ENCODE measurements at places on chromosomes 1 and 21.

- DNase-seq: no peak
Measured at GRCh38 chr1:26099780-26100179, 11.8 kb upstream of the PDIK1L start.

- DNase-seq: no peak
Measured at GRCh38 chr1:234686035-234686434, 76.1 kb upstream of the IRF2BP2 start.

DNA sequence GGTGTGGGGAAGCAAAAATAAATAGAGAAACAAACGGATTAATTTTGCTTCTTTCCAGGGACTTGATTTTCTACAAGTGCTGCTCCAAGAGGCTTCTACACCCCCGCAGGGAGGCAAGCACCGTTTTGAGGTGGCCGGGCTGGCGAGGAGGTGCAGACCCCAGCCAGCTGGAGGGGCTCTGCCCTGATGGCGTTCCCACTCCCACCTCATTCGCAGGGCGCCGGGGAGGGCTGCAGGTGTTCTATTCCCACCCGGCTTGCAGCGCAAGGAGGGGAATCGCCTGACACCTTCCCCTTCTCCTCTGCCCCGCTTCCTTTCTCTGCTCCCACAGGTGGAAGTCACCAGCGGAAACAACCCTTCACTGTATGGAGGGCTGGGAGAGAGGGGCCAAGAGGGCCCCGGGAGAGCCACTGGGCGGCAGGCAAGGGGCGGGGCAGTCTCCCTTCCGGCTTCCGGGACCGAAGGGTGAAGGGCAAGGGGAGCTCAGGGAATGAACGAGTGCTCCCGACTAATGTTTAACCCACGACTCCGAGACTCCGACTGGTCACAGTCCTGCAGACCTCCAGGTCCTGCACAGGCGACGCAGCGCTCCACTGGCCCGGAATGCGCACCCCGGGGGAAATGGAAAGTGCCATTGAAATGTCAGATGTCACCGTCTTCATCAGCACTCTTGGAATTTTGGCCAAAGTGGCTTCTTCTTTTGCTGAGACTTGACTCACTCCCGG lies 29.1 kb downstream of the TEX35 start:
- peak; percentile 45 for DNase-seq

- DNase-seq: no peak
Measured at GRCh38 chr1:26831546-26832248, 5.2 kb downstream of the ZDHHC18 start.

DNA sequence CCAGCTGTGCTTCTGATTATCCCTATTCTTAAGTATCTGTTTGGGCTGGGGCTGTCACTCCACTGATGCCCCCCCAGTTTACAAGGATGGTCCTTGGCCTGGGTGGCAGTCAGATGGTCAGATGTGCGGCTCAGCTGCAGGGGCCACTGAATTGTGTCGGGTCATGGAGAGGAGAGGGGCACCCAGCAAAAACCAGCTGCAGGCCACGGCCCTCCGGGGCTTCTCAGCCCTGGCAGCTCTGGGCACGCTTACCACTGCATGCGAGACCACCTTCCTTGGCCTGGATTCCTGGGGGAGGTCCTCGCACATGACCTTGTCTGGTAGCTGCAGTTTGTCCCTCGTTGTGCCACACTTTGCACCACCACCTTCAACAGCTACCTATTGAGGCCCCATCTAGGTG lies 164.9 kb upstream of the TMEM51 start:
- DNase-seq: no peak

DNA sequence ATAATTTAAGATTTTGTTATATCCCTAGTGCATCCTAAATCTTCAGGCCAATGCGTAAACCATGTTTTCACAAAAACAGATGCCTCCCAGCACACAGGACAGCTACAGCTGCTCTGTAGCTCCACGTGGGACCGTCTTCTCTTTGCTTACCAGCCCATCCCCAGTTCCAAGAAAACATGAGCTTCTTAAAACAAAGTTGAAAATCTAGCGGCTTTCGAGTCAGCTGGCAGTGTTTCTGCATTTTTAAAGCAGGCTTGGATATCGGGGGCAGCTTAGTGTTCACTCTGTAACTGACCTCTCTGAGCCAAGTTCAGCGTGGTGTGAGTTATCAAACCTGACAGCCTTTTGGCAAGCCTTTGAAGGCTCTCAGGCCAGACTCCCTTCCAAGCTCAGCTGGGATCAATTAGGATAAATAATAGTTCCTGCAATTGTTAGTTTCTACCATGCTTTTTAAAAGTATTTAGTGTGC lies 881.5 kb downstream of the LTN1 start:
- DNase-seq: no peak

DNA sequence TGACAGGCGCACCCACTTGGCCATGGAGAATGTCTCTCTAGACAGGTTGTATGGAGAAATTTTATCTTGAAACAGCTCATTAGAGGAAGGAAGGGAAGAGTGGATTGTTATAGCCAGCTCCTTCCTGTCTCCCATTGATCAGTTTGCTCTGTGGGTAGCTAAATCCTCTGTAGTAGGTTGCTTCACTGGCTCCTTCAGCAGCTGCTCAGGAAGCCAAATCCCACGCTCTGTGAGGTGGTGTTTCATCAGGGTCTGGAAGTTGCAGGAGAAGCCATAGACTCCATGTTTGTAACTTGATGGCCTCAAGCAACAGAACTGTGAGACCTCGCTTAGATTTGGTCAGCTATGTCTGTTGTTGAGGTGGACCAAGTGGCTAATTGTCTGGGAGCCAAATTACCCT lies 6.8 kb upstream of the NFYC start:
- no peak for DNase-seq

GRCh38 chr1:40625476-40626382 lies 39.8 kb downstream of the RIMS3 start:
- no peak for DNase-seq

DNA sequence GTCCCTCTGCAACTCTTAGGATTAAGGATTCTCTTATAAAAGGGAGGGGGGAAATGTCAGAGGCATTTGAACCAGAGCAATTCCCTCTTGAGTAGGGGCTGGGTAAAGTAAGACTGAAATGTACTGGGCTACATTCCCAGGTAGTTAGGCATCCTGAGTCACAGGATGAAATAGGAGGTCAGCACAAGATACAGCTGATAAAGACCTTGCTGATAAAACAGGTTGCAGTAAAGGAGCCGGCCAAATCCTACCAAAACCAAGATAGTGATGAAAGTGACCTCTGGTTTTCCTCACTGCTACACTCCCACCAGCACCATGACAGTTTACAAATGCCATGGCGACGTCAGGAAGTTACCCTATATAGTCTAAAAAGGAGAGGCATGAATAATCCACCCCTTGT lies 14.3 kb upstream of the COX20 start:
- no peak for DNase-seq

DNA sequence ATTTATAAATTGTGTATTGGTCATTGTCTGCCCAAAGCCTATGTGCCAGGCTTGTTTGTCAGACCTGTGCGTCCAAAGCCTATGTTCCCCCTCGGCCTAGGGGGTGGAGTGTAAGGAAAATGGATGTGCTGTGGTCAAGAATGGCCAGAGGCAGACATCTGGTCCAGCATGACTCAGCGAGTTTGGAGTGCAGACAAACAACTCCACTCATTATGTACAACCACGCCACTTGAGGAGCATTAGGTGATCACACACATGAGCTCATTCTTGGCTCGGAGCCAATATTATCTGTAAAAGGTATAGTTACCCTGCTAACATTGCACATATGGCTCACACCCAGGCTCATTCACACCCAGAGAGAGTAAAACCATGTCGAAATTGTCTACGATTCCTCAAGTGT lies 1047.6 kb upstream of the ADGRL4 start:
- no peak for DNase-seq

DNA sequence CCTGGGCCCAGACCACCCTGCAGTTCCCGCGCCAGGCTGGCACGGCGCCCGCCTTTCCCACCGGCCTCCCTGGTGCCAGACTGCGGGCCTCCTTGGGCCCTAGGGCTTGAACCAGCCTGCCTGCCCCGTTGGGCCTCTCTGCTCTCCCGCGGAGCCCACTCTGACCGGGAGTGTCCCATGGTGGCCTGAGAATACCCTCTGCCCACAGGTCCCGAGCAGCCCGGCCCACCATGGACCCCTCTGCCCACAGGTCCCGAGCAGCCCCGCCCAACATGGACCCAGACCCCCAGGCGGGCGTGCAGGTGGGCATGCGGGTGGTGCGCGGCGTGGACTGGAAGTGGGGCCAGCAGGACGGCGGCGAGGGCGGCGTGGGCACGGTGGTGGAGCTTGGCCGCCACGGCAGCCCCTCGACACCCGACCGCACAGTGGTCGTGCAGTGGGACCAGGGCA lies 7.9 kb downstream of the MIB2 start:
- DNase-seq: no peak

DNA sequence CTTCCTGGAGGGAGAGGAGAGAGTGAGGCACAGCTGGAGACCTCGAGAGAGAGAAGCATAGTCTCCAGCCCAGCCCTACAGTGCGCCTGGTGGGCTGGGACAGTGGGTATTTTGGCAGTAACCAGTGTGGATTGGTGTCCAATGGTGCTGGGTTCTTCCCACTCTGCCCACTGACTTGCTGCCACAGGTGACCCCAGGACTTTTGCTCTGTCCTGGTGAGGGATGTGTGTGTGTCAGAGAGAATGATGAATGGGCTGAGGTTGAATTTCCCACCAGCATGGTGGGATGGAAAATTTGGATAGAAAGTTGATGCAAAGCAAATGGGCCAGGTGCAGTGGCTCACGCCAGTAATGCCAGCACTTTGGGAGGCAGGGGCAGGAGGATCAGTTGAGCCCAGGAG lies 26.3 kb downstream of the SERINC2 start:
- DNase-seq: no peak

- no peak for DNase-seq
Measured at GRCh38 chr1:172708452-172708851, 49.5 kb downstream of the FASLG start.

- DNase-seq: no peak
Measured at GRCh38 chr1:180173952-180174351, 19.3 kb downstream of the QSOX1 start.

GRCh38 chr1:247204177-247204647 lies 32.4 kb upstream of the ZNF124 start:
- DNase-seq: peak; percentile 28

- DNase-seq: no peak
Measured at GRCh38 chr1:87179851-87180519, 148.7 kb upstream of the LMO4 start.

- DNase-seq: no peak
Measured at GRCh38 chr21:34962586-34963222, 86.4 kb downstream of the RUNX1 start.

DNA sequence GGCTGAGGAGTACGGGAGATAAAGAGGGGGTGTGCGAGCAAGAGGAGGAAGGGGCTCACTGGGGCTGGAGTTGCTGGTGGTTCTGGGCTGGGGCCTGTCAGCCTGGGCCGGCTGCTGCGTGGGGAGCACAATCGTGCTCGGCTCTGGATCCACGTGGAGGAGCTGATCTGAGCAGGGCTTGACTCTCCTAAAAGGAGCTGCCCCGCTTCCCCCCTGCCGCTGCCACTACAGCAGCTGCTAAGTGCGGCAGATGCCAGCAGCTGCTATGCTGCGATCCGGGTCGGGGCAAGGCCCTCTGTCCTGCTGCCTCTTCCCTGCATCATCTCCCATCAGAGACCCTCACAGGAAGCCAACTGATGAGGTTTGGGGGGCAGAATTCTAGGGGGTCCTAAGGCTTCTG lies 165.9 kb downstream of the PCBP3 start:
- DNase-seq: no peak

DNA sequence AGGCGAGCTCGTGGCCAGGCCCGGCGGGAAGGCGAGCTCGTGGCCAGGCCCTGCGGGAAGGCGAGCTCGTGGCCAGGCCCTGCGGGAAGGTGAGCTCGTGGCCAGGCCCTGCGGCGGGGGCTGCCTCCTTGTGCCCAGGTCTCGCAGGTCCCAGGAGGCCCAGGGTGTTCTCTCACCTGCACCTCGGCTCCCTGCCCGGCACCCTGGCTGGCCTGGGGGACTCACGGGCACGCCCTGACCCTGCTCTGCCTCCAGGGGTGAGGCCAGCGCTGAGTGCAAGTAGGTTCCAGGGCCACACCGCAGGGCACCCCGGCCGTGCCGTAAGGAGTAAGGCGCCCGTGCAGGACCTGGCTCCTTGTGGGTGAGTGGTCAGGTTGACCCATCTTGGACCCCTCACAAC lies 4.4 kb downstream of the SDF4 start:
- no peak for DNase-seq

DNA sequence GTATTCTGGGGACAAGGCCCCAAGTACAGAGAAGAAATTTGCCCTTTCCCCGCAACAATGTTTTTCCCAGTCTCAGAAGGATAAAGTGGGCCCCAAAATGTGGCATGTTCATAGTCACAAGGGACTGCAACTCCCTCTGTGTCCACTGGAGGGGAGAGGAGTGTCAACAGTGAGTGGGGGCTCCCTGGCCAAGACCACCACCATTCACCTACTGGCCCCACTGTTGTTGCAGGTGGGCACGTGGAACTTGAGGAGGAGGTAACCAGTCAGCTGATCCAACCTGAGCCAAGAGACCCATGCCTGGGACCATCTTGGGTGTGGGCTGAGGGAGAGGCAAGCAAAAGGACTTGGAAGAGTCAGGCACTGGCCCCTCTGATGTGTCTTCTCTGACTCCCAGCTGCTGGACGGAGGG lies 777 bp downstream of the NUDT17 start:
- DNase-seq: no peak

- no peak for DNase-seq
Measured at GRCh38 chr1:9174243-9174642, 45.3 kb upstream of the GPR157 start.

DNA sequence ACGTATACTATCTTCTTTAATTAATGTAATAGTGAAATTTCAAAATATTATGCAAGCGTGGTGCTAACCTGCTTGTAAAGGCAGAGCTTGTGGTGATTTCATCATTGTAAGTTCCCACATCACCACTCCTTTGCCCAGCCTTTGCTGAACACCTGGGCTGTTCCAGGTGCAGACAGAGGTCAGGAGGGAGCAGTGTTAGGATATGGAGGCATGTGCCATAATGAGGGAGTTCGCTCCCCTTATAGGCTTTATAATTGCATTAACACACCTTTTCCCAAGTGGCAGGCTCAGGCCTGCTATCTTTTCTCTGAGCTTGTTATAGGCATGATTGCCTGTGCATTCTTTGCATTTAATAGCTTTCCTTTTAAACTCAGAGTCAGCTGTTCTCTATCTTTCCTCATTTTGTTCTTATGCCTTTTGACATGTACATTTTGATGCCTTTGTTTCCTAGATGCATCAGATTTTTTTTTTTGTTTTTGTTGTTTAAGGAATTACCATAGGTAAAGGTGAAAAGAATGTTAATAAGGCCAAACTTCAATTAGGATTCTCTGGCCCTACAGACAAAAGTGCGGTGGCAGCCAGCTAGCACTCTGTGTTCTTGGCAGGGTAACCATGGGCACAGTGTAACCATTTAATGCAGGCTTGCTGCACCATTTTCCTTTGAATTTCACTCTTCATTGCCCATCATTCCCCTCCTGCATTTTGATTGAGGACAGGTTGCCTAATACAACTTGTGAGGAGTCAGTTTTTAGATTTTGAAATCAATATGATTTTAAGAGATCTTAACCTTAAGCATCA lies 12.6 kb downstream of the NPL start:
- DNase-seq: no peak

GRCh38 chr1:47230692-47231300 lies 1.2 kb downstream of the TAL1 start:
- no peak for DNase-seq

GRCh38 chr1:190551638-190552037 lies 74.0 kb upstream of the BRINP3 start:
- DNase-seq: no peak

GRCh38 chr1:6245869-6246496 lies 2.0 kb downstream of the HES3 start:
- DNase-seq: no peak

Measured in HTR-8/SVneo (cell line).